ENCODE measurements at places on chromosomes 12 and 14.

- no peak for DNase-seq
These were observed 52.8 kb downstream of the AKAP6 start for GRCh38 chr14:32381869-32382268.

DNA sequence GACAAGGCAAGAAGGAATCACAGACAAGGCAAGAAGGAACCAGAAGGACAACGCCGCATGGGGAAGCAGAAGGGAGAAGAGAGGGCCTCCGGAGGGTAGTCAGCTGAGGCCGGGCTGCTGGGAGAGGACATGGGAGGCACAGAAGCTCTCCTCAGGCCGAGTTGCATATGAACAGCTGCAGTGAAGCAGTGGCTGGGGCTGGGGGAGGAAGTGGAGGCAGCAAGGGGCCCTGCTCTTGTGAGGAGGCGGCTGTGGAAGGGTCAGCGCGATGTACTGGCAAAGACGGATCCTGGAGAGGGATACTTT is 22.0 kb upstream of the TMEM106C start:
- DNase-seq: no peak

- no peak for DNase-seq
These were observed 56.7 kb downstream of the FAM222A start for GRCh38 chr12:109770104-109770860.

- no peak for DNase-seq
These were observed 245.6 kb downstream of the SLC41A2 start for GRCh38 chr12:104712477-104712876.

- no peak for DNase-seq
These were observed 239.7 kb downstream of the EMP1 start for GRCh38 chr12:13436182-13436581.

DNA sequence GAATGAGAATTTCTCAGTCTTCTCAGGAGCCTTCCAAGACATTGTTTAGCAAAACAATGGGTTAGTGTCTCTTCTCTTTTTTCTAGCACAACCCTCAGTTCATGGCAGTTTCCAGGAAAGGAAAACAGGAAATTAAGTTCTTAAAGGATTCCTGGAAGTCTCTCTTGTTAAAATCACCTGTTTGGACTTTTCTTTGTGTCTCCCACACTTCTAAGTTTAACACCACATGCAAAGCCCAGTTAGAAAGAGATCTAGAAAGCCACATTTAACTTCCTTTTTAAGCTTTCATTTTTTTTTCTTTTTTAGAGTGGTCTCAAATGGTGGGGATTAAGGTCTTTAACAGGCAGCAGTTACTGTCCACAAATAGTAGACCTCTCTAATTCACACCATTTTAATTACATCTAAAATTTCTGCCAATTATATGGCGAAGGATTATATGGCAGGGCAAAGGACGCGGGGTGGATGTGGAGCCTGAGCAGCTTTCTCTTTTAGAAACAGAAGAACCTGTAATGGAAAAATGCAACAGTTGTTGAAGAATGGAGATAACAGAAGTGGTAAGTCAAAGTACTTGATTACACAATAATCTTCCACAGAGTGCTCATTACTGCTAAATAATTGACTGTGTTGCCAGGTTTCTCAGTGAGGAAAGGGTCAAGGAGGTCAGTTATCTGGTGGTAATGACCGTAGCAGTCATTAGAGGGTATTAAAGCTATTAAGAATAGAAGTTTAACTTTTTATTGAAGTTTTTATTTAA is 298.6 kb downstream of the AKAP6 start:
- DNase-seq: no peak

DNA sequence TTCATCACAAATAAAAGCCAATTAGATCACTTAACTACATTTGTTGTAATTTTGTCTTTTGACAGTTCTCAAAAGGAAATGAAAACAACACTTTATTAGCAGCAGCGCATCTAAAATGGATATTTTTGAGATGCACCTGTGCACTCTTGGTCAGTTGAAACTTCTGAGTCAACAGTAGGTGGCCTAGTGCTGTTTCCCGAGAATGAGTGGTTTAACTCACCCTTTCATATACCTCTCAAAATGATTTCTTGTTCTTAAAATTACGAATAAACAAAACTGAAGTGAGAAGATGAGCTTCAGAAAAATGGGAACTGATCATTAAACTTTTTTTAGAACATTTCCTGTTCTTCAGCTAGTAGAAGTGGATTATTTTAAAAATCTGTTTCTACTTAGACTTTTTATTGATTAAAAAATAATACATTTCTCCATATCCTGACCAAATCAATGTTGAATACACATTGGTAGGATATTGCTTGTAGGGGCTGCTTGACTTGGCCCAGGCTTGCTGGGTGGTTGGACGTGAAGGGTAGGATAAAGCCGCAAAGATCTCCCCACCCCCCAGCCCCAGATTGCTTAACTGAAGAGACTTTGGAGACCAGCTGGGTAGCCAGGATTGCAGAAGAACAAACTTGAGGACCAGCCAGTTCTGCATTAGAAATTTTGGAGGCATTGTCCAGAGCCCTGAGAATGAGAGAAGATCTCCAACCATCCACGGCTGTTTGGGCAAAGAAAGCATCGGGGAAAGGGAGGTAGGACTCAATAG is 22.3 kb upstream of the STK38L start:
- DNase-seq: no peak

DNA sequence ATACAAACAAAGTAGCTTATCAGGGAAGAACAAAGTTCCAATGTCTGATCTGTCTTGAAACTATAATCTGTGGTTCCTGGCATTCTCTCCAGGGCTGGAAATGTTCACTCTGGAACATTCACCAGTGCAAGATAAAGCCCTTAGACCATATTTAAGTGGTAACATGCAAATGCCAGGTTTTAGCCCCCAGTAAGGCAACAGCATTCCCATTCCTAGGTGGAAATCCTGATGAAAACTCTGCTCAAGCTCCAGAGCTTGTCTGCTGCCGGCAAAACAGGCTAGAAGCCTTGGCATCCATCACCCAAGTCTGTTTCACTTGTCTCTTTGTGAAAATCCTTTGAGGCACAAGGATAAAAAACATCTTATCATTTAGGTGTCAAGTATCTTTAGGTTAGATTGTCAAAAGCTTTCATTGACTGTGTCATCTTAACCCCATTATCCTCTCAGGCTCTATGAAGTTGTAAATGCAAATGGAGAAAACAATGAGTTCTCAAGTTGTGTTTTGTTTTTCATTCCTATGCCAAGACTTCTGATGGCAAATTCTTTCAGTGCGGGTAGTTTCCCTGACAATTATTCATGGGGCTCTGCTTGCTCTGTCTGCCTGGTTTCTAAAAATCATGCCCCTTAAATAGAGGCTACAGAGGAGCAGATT is 344.7 kb downstream of the NELL2 start:
- no peak for DNase-seq

DNA sequence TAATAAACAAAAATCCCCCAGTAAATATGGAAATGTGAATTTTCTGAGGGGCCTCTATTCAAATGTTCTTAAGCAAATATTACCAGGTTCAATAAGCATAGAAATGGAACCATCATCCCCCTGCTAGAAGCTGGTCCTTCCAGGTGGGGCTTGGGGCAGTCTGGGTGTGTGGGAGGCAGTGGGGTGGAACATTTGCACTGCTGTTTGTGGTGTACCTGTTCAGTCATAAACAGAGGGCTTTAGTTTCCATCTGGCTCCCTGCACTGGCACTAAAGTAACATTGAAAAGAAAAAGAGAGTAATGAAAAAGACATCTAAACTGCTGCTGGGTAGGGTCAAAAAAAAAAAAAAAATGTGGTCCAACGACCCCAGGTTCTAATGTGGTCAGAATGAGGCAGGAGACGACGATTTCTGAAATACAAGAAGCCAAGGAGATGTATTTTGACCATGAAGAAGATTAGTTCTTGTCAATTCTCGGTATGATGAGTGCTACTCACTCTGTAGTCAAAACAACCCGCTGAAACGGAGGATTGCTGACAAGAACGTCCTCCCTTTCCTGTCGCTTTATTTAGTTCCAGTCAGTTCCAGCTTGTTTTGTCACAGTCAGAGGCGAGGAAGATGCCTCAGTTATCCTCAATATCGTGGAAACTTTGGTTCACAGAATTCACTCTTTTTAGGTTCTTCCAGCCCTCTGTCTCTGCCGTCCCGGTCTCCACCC is 44.2 kb upstream of the MANSC4 start:
- DNase-seq: peak; percentile 19

DNA sequence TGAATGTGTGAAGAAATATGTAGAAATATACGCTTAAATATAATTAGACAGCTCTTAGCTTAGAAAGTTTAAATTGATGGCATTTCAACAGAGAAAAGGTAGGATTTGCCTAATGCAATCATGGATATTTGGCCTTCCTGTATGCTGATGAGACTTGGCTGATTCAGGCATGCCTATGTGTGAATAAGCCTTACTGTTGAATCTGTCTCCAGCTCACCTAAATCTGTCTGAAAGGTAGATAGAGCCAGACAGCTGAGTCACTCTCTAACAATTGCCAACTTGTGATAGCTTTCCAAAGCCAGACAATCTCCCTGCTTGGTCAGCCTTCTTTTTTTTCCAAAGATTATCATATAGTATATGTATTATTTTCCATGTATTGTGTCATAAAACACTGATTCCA is 92.8 kb upstream of the FLRT2 start:
- DNase-seq: no peak

DNA sequence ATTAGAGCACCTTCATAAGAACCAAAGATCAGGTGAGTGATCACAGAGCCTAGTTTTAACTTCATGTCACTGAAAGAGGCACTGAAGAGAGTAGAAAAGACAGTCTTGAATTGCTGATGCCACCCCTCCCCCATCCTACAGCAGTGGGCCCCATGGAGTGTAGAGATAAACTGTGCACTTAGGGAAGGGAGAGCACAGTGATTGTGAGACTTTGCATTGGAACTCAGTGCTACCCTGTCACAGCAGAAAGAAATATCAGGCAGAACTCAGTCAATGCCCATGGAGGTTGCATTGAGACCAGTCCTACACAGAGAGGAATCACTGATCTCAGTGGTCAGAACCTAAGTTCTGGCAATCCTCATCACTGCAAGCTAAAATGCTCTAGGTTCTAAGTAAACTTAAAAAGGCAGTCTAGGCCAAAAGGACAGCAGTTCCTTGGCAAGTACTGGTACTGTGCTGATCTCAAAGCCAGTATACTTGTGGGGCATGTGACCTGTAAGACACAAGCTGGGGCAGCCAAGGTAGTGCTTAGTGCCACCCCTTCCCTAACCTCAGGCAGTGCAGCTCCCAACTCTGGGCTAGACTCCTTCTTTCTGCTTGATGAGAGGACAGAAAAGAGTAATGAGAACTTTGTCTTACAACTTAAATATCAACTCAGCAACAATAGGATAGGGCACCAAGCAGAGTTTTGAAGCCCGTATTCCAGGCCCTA is 94.1 kb downstream of the FSCB start:
- DNase-seq: no peak

DNA sequence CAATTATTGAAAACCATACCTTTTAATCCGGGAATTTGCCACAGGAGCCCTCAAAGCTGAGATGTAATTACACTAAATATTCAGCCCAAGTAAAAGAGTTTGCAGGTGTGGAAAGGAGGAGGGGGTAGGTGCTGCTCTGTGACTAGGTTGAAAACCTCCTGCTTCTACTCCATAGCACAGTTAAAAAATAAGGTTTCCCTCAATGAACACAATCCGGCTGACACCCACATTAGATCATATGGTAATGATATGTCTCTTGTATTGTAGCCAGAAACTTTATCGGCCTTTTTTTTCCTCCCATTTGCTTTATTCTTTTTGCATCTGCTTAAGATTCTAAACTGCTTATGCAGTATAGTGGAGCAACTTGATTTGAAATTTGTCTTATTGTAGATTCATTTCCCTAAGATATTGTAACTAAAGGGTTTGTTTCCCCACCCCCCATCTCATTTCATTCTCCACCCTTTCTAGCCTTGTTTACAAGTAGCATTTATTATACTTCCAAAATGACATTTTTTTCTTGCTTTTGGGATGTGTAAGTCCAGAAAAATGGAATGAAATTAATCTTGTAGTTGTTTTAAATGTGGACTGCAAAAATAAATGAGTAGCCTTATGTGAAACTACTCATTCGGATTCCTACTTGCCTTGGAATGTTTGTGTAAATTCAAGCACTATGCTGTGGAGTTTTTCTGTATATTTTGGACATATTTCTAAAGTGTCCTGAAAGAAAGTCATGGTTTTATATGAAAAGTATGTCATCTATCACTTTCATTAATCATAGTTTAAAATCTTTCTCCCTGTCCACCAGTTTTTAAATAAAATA is at the start of gene DCN:
DCN (minus strand) TSS at position 182 of the 820 bp plus-strand sequence. CDS start 4,265 bp downstream, outside the sequence.
- DNase-seq: no peak

GRCh38 chr12:56719056-56719455 is 6.0 kb downstream of the NACA start:
- no peak for DNase-seq

DNA sequence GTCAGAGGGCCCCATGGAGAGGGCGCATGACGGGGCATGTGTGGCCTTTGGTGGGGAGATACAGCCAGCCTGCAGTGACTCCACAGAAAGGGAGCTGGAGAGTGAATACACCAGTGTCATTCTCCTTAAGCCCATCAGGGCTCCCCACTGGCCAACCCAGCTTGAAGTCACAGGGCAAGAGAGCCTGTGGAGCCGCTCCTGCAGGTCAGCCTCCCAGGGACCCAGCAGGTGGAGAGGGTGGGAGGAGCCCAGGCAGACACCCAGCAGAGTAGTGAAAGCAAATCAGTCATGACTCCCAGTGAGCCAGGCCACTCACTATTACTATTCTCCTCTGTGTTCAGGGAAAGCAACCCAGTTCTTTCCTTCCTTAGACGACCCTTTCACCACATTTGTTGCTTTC is 110.0 kb upstream of the CPM start:
- no peak for DNase-seq

- DNase-seq: no peak
These were observed 23.2 kb downstream of the RAP1B start for GRCh38 chr12:68633614-68634558.

GRCh38 chr12:123723765-123724164 is 11.6 kb downstream of the ATP6V0A2 start:
- DNase-seq: no peak

DNA sequence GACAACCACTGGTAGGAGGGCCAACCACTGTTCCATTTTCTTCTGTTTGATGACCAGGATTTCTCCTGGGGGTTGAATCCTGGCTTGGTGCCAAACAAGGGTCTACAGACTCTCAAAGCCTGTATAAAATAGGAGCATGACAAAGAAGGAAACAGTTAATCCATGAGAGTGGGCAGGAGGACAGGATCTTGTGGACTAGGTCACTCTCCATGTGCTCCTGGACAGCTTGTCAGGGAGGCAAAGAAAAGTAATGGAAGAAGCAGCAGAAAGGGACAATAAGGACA is 243.7 kb downstream of the AKAP6 start:
- no peak for DNase-seq

GRCh38 chr12:70258605-70259403 is 15.6 kb downstream of the CNOT2 start:
- DNase-seq: no peak

- no peak for DNase-seq
These were observed 141.2 kb downstream of the MED13L start for GRCh38 chr12:116136340-116136739.

DNA sequence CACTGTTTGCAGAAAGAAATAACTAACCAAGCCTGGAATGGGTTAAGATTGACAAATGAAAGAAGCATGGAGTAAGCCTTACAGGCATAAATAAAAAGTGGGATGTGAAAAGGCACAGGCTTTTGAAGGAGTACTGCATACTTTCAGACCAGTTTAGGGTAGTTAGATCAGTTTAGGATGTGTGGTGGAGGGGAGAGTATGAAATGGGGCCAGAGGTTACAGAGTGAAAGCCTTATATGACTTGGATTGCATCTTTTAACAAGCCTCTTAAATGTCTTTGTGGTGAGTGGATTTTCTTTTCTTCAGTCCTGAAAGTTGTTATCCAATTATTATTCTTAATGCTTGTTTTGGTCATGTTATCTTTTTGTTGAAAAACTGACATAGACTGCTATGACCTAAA is 52.2 kb upstream of the TRHDE start:
- DNase-seq: no peak

GRCh38 chr12:84875241-84875640 is 37.4 kb downstream of the SLC6A15 start:
- DNase-seq: no peak

Measured in activated CD4-positive, alpha-beta T cell treated with anti-CD3 and anti-CD28 coated beads, Interleukin-2, amount 50 U/mL, for 4 hours (primary cell).